ENCODE measurements at places on chromosomes 1 and 21. TPM values are rescaled to one million over a fixed set of nuclear protein-coding genes. Genes with fewer than 3 reads are reported as not detected.

The CD34 gene
- polyA plus RNA-seq = not detected

The C4BPA gene
- polyA plus RNA-seq = not detected

The TIE1 gene
- not detected for polyA plus RNA-seq

The TOE1 gene
- polyA plus RNA-seq = 3.7 TPM

The LRRC8C gene
- 0.90 TPM for polyA plus RNA-seq

The WNT2B gene
- 1.3 TPM for polyA plus RNA-seq

The SLC30A2 gene
- not detected for polyA plus RNA-seq

The SYT11 gene
- polyA plus RNA-seq = 166 TPM

The SPRR2B gene
- polyA plus RNA-seq = not detected

The RGS18 gene
- polyA plus RNA-seq = not detected

The RUSC1 gene
- polyA plus RNA-seq = 69.1 TPM

The TMPRSS15 gene
- polyA plus RNA-seq = not detected

The GPR157 gene
- 0.04 TPM for polyA plus RNA-seq

The PRAMEF26 gene
- not detected for polyA plus RNA-seq

The FAM163A gene
- polyA plus RNA-seq = not detected

The MFAP2 gene
- not detected for polyA plus RNA-seq

The PGLYRP4 gene
- not detected for polyA plus RNA-seq

The USH2A gene
- 0.20 TPM for polyA plus RNA-seq

The PRAMEF8 gene
- not detected for polyA plus RNA-seq
